Amygdala (tissue), 56 donors: ENCODE measurements at places on chromosomes 11 and 22.

GRCh38 chr11:126167488-126167887, 44.0 kb downstream of the RPUSD4 start:
- DNase-seq, result no peak

DNA sequence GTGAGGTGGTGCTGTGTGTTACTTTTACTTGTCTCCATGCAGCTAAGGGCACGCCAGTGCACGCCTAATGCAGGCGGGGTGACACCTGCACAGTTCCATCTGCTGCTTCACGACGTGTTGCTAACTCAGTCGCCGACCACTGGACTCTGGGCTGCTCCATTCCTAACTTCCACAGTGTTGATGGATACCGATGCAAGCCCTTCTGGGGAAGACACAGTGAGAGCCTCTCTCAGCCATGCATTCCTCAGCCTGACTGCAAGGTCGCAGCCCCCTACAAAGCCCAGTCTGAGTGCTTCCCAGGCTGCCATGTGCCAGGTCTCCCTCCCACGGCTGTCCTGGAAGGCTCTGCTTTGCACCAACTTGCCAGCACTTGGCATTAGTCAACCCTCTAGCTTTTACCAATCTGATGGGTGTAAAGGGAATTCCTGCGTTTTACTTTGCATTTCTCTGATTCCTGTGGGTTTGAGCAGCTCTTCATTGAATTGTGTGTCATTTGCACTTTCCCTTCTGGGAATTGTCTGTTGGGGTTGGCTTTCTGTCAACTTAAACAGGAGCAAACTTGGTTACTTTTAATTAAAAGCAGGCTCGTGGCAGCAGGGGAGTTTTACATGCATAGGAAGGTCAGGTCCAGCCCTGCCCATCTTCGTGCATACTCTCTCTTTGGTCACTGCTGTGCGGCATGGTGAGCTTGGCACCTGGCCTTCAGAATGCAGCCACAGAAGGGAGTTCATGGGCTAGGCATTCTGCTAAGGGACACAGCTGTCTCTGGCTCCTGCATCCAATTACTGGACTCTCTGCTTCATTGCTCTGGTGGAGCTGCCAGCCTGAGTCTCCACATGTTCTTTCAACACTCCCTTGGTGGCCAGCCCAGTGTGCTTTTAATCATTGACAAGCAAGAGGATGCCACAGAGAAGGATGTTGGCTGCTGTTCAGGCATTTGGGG, 34.6 kb upstream of the SHANK2 start:
- no peak for DNase-seq

- DNase-seq, result no peak
Measured at GRCh38 chr22:44807915-44808690, 55.7 kb downstream of the ARHGAP8 start.

GRCh38 chr22:17744430-17744829, 29.8 kb downstream of the BID start:
- no peak for DNase-seq

GRCh38 chr11:40235841-40236240, 1223.6 kb downstream of the LRRC4C start:
- no peak for DNase-seq

- DNase-seq, result no peak
Measured at GRCh38 chr11:65307298-65308229, 7.1 kb upstream of the CDC42EP2 start.

DNA sequence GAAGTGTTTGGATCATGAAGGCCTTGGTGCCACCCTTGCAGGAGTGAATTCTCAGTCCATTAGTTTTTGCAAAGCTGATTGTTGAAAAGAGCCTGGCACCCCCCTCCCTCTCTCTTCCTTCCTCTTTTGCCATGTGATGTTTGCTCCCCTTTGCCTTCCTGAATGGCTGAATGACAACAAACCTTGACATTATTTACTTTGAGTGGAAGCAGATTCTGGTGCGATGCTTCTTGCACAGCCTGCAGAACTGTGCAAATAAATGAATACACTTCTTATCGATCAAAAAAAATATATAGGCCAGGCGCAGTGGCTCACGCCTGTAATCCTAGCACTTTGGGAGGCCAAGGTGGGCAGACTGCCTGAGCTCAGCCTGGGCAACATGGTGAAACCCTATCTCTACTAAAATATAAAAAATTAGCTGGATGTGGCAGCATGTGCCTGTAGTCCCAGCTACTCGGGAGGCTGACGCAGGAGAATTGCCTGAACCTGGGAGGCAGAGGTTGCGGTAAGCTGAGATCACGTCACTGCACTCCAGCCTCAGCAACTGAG, 2.0 kb upstream of the NARS2 start:
- no peak for DNase-seq
